ENCODE measurements at places on chromosomes 3 and 15.

- no peak for DNase-seq
Observed at GRCh38 chr3:185744997-185745843, 79.6 kb downstream of the IGF2BP2 start.

GRCh38 chr15:82159922-82160321, 102.6 kb downstream of the EFL1 start:
- no peak for DNase-seq

GRCh38 chr3:132009241-132009640, 25.6 kb downstream of the CPNE4 start:
- DNase-seq: no peak

DNA sequence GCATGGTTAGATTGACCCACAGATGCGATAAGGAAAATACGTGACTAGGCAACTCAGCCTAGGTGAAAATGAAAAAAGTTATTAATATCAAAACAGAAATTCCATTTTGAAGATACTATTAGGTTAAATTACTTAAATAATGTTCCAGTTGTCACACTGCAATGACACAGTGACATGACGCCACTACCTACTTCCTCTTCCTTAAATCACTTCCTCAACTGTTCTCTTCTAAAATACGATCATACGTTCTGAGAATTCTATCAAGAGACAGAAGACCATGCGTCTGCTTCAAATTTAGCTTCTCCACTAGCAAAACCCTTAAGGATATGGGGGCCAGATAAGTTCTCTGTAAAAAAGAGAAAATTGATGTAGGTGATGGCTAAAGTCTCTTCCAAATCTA, 18.2 kb downstream of the CMTM6 start:
- no peak for DNase-seq

DNA sequence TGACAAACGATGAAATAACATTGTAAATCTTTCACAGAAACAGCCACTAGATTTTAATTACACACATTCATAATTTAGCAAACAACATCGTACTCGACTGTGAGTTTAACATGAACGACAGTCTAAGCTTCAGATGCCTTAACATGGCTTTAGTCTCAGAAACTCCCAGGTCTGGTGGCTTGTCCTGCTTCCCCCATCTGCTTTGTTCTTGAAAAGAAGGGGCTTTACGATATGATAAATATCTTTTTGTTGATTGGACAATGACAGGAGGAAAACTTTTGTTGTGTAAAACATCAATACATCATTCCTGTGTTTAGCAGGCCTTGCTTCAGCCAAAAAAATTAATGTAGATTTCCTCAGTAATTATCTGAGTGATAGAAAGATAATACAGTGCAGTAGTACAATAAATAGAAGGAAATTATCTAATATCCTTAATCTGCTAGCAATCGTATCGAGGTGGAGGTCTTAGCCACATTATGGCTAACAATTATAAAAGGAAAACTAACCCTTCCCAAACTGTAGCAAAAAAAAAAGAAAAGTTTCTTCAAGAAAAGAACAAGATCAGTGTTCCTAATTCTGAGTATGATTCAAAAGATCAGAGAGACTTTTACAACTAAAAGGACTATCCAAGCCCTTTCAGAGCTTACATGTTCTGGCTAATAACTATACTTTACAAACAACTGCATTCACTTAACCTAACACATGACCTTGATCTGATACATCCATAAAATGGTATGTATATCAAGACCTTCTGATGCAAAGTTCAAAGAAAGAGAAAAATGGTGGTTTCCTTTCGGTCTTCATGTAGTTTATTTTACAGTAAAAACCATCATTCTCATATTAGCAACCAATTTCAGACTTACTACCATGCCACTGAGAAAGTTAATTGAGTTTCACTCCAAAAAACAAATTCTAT, 535.7 kb downstream of the FOXP1 start:
- DNase-seq: no peak

- no peak for DNase-seq
Observed at GRCh38 chr3:173465112-173465511, 67.6 kb downstream of the NLGN1 start.

GRCh38 chr3:59006634-59007517, 42.9 kb downstream of the CFAP20DC start:
- DNase-seq: no peak

- DNase-seq: no peak
Observed at GRCh38 chr3:113668015-113668414, 28.4 kb downstream of the USF3 start.

GRCh38 chr15:74868059-74868458, 5.1 kb downstream of the SCAMP2 start:
- DNase-seq: peak; percentile 38

DNA sequence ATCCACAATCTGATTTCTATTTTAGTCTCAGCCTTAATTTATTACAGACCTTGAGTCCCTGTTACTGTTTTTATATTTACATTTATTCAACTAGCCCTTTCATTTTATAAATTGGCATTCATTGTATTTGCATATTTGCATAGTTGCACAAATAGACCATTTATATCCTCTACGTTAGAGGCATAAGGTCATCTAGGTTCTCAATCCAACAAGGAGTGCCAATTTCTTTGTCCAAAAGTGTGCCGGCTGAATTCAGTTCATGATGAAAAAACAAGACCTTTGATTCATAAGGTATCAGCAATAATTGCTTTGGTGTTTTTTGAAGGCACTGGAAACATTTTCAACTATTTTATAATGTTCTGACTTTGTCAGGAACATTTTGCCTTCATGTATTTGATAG, 33.9 kb upstream of the NANOGP8 start:
- no peak for DNase-seq

DNA sequence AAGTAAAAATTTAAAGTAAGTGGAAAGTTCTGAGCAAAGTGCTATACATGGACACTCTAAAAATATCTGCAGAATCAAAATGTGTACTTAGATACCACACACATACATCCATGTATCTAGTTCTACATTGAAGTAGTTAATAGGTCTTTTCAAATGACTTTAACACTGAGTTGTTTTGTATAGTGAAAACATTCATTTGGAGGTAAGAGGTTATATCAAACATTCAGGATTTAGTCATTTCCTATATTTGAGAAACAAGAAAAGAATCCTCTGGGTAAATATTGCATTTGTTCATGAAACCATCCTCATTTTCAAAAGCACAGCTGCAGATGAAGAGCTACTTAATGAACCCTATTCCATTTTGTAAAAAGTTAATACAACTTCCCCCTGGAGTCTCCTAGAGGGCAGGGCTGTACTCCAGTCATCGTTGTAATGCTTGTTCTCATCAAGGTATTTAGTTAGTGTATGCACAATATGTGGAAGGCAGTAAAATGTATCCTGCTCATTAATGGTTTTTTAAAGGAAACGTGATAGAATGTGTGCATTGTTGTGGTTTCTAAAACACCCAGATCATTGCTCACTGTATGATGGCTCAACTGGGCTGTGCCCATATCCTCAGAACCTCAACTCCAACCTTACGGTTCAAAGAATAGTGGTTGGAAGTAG, 26.2 kb downstream of the ARPP21 start:
- no peak for DNase-seq

- no peak for DNase-seq
Observed at GRCh38 chr15:92416557-92416956, 22.9 kb downstream of the ST8SIA2 start.

- no peak for DNase-seq
Observed at GRCh38 chr15:59295261-59296001, 77.2 kb downstream of the MYO1E start.

GRCh38 chr3:33544126-33544525, 103.9 kb upstream of the UBP1 start:
- no peak for DNase-seq

GRCh38 chr15:65323071-65323511, 18.6 kb downstream of the RNU5B-1 start:
- no peak for DNase-seq

- DNase-seq: no peak
Observed at GRCh38 chr3:81451611-81452010, 309.8 kb downstream of the GBE1 start.

- DNase-seq: peak; percentile 89
Observed at GRCh38 chr3:32297366-32297765, 58.9 kb downstream of the CMTM8 start.

DNA sequence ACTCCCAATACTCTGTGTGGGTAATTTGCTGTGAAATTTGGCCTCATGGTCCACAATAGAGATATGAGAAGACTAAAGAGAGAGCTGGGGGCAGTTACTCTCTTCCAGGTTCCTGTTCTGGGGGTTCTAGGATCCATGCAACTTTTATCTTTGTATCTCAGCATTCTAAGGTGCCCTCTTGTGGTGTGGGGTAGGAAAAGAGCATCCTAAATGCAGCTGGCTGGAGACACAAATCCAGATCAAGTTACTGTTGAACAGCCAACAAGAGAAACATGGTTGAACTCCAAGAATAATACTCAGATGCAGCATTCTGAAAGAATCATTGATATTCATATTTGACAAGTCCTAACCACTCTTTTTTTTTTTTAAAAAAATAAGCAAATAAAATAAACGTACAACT, 238.2 kb downstream of the GREM1 start:
- no peak for DNase-seq

DNA sequence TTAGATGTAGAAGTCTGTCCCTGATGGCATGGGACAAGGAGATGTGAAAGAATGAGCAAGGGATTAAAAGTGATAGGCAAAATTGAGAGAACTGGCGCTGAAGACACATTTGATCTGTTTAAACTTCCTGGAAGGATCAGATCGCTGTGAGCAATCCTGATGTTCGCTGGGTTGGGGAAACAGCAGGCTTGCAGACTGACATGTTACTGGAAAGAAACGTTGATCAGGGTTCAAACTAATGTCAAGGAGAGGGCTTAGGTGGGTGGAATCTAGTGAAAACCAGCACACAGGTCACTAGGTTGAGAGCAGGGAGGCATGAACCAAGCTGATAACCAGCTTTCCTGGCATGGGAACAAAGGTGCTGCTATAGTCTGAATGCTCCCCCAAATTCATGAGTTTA, 34.5 kb upstream of the SPTSSB start:
- no peak for DNase-seq

DNA sequence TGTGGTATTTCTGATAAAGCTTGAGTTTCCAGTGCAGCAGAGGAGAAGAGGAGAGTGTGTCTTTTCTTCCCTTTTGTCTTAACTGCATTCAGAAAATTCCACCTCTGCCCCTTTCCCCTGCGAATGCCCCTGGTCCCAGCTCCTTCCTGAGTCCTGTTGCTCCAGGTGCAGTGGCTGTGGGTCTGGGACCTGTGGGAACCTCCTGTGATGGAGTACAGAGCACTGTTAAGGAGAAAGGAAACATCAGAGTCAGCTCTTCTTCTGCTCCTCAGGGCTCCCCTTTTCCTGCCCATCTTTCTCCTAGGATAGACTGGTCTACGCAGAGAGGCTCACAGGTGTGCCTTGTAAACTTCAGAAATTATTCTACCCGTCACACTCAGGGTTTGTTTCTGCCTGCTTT, 165.8 kb upstream of the ROPN1 start:
- DNase-seq: no peak

DNA sequence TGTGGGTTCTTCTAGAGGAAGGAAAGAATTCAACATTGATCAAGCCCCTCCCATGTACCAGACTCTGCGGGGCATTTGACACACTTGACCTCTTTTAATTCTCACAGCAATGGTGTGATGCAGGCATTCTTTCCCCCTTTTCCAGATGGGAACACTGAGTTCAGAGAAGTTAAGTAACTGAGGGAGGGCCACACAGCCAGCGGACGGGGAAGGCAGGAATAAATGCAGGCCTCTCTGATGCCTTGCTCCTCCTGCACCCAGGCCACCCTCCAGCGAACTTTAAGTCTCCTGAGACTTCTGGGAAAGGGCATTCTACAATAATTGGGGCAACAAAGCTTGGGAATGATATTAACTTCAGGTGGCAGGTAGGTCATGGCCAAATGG, 227.4 kb downstream of the UACA start:
- no peak for DNase-seq

GRCh38 chr3:112786002-112786590, 60.6 kb downstream of the CD200R1L start:
- DNase-seq: no peak

DNA sequence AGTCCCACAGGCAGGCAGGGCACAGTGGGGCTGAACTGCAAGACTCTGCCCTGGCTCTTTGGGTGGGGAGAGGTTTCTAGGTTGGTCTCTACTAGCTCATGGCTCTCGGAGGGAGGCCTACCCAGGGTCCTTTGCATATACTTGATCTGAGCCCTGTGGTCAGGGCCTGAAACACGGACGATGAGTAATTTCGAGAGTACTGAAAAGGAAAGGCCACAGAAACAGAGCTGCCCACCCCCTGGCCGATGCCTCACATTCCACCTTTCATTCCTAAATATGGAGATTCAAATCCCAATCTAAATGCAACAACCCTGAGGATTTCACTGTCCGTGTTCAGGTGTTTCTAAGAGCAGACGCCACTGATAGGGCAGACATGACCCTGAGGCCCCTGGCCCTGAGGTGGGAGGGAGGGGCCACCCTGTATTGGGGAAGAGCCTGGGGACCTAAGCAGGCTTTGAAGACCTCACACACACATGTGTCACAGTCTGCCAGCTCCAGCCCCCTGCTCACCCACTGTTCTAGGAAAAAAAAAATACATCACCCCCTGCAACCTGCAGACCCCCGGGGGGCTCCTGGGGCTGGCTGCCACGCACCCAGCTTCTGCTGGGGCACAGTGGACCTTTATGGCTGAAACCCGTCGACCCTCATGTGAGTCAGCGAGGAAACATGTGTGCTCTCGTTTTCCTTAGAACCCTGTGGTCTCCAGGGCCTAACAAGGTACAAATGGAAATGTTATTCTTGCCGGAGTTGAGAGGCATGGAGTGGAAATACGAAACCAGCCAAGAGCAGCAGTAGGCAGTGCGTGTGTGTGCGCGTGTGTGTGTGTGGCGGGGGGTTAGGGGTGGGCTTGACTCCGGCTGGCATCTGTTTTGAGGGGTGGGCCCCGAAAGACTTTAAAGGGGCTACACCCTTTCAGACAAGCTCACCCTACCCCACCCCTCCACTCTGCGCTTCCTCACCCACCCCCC, 112.7 kb downstream of the CHSY1 start:
- DNase-seq: no peak

- DNase-seq: no peak
Observed at GRCh38 chr3:53113293-53114010, 16.8 kb downstream of the RFT1 start.

GRCh38 chr3:72102112-72102616, 317.2 kb upstream of the PROK2 start:
- DNase-seq: peak; percentile 20

GRCh38 chr15:40313531-40314398, 6.0 kb upstream of the PLCB2 start:
- peak; percentile 67 for DNase-seq

DNA sequence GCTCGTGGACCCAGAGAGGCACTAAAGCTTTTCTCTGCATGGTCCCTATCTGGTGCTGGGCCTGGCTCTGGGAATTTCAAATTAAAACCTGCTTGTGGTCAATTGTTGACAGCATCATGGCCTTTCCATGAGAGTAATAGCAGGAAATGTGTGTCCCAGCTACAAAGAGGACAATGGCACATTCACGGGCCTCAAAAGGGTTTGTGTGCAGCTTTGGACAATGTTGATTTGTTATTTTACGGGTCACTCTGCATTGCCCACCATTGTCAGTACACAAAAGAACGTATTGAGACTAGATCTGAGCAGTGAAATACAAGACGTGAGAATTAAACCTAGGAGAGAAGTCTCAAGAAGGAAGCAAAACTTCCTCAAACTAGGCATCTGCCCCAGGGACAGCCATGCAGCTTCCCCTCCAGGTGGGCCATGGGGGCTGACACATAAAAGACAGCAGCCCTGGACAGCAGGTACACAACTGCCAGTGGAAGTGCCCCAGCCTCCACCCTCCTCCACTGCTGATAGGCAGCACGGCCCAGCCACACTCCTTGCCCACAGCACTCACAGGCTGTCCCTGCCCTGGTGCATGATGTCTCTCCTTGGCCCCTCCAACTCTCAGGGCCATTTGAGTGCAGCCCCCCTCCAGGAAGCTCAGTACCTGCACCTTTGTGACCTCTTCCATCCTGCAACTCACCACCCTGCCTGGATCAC, 15.9 kb upstream of the LTF start:
- DNase-seq: no peak
